Activated CD8-positive, alpha-beta memory T cell treated with anti-CD3 and anti-CD28 coated beads, Interleukin-2, amount 50 U/mL, for 4 hours (primary cell): ENCODE measurements at places on chromosomes 4 and X.

DNA sequence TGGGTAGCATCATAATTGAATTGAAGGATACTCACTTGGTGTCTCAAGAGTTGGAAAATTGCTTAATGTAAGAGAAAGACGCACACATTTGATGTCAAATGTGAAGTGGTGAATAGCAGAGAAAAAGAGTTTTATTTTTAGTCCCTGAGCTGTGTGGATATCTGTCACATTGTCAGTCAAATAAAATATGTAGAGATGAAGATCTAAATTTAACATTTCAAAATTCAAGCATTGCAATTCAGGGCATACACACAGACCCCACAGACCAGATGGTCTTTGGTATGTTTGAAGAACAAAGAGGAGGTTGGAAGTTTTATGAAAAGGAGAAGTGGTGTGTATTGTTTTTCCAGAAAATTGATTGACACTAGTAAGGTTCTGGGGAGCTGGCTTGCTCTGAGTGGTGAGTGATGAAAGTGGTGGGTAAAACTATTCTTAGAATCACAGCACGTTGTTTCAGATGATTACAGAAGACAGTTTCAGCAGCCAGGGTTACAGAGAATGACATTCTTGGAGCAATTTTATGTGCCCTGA lies 44.9 kb upstream of the BBS12 start:
- DNase-seq = no peak

- no peak for DNase-seq
These were observed 19.1 kb downstream of the NAA11 start for GRCh38 chr4:79306795-79307194.

DNA sequence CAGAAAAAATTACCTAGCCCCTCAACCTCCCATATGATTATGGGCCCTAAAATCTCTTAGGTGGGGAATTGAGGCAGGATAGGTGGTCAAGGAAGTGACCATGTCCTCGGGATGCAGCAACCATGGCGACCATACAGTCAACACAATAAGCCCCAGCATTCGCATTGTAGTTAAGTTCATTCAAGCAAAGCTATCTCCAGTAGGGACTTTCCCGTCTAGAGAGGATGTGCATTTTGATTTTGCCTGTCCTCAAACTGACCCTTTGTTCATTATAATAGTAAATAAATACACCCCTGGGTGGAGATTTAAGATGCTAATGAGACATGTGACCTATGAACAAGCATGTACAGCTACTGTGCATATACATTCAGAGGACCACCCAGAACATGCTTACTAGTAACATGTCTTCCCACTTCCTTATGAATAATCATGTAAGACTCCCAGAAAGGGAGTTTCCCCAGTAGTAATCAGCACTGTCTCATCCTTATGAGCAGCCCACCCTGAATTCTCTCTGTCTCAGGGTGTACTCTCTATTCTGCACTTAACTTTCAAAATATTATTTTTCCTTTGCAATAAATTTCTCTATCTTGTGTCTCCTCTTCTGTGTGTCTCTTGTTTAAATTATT lies 74.3 kb downstream of the NUDT11 start:
- no peak for DNase-seq

GRCh38 chrX:19237901-19238300 lies 105.8 kb upstream of the PDHA1 start:
- DNase-seq = no peak

GRCh38 chrX:106139048-106139447 lies 29.1 kb upstream of the PWWP3B start:
- no peak for DNase-seq

DNA sequence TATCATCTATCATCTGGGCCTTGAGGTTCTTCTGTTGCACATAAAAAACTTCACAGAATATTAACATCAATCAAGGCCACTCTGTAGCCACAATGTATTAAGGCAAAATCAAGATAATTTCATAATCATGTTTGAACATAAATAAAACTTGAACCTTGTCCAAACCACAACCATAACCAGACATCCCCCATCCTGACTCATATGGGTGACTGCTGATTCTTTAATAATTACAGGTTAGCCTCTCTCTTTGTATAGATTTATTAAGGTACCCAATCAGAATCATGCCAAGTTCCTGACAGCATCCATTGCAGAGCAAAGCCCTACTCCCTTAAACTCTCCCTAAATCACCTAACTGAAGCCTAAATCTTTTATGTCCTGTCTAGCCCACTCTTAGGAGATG lies 16.7 kb upstream of the AREG start:
- no peak for DNase-seq

GRCh38 chr4:10139518-10139917 lies 22.9 kb upstream of the WDR1 start:
- DNase-seq = no peak

DNA sequence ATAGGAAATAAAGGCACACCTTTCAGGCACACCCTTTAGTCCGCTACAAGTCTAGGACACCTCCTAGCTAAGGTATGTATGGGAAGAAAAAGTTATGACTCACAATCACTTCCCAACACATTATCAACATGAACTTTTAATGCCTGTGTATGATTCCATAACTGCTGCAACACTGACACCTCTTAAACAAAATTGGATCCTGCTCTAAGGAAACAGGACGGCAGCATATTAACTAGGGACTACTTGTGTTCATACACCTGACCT lies 2.4 kb upstream of the PPP3CA start:
- no peak for DNase-seq

- no peak for DNase-seq
These were observed 108.4 kb downstream of the KLHL8 start for GRCh38 chr4:87112063-87112462.

DNA sequence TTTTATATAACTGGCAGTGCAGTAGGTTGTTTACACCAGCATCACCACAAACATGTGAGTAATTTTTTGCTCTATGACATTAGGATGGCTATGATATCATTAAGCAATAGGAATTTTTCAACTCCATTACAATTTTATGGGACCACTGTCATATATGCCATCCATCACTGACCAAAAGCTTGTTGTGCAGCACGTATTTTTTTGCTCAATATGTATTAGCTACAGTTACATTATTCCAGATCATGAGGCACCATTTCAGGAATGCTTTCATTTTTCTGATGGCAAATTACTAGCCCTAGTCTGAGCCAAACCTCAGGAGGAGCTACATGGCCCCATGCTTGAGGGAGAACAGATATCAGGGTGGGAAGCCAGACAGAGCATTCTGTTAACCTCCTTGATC lies 56.8 kb upstream of the DCLK2 start:
- DNase-seq = no peak

DNA sequence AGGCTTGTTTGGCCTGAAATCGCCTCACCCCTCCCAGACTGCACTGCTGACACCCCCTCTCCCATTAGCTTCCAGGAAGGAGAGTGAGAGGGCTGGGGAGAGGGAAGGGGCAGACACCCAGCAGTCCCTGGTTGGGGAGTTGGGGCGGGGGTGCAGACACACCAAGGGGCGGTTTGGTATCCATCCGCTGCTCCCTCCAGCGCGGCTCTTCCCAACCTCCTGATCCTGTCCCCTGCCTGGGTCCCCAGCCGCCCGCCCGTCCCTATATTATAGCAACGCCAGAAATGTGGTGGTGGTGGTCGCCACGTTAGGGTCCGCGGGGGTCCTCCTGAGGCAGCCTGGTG lies 24.9 kb downstream of the GPRASP3 start:
- no peak for DNase-seq

DNA sequence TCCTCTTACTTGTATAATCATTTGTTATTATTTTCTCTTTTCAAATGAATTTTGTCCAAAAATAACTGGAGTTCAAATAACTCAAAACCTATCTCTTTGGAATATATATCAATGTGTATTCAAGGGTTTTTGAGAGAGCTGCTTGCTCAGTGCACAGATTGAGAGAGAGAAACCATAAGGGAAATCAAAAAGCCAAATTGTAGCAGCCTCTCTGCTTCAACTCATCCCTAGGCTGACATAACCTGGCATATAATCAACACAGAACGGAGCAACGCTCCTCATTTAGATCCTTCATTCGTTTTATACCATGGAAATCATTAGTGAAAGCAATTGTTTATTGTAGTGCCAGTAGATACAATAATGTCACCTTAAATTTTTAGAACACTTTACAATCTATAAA lies 1.8 kb upstream of the GPM6A start:
- DNase-seq = no peak

GRCh38 chr4:143411527-143412419 lies 75.1 kb downstream of the GAB1 start:
- DNase-seq = no peak

GRCh38 chr4:176334066-176334465 lies 14.3 kb downstream of the SPCS3 start:
- DNase-seq = no peak

DNA sequence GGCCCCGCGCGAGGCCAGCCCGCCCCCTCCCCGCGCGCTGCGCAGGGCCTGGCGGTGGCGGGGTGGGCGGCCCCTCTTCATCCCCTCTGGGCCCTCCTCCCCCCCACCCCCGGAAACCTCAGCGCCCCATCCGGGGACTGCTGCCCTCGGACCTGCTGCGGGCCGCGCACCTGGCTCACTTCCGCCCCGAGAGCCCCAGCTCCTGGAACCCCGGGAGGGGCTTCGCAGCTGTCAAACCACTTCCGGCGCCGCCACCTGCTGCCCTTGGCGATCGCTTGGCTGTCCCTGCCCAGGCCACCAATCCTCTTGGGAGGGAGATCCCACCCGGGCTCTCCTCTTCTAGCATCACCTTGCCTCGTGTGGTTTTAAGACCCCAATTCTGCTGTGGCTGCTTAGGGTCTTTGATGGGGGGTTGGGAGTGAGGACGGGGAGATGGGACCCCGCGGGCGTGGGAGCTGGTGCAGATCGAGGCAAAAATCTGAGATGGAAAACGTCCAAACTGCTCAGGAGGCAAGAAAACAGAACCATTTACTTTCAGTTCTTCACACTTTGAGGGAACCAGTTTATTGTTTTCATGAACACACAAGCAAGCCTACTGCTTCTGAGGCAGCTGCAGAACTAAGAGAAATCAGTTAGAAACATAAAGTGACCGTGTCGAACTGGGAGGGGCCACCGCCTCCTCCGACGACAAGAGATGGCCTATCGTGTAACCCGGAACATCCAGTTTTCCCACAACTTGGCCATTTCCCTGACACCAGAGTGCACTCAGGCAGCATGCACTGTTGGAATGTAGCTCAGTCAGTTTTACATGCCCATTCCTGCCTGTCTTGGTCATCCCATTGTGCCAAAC lies 754 bp downstream of the MTMR1 start:
- peak; percentile 59 for DNase-seq

GRCh38 chr4:11904846-11905739 lies 476.4 kb upstream of the HS3ST1 start:
- no peak for DNase-seq

GRCh38 chr4:150974750-150975149 lies 40.3 kb downstream of the LRBA start:
- no peak for DNase-seq

DNA sequence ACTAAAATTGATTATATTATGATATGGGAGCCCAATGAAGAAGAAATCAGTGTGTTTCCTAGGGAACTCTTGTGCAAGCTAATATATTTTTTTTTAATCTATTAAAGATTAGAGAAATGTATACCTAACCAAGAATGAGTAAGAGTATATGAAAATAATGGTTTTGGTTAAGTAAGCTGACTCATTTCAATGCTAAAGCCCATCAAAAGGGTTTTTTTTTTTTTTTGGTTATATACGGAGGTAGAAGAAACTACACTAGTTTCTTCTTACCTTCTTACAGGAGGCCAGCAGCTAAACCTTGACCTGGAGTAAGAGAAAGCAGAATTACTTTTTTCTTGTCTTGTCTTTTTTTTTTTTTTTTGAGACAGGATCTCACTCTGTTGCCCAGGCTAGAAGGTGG lies 27.5 kb downstream of the RUFY3 start:
- DNase-seq = no peak

GRCh38 chrX:103520386-103520785 lies 1.1 kb upstream of the RAB40A start:
- DNase-seq = no peak

- DNase-seq = no peak
These were observed 11.6 kb downstream of the ZNF827 start for GRCh38 chr4:145927030-145927429.

DNA sequence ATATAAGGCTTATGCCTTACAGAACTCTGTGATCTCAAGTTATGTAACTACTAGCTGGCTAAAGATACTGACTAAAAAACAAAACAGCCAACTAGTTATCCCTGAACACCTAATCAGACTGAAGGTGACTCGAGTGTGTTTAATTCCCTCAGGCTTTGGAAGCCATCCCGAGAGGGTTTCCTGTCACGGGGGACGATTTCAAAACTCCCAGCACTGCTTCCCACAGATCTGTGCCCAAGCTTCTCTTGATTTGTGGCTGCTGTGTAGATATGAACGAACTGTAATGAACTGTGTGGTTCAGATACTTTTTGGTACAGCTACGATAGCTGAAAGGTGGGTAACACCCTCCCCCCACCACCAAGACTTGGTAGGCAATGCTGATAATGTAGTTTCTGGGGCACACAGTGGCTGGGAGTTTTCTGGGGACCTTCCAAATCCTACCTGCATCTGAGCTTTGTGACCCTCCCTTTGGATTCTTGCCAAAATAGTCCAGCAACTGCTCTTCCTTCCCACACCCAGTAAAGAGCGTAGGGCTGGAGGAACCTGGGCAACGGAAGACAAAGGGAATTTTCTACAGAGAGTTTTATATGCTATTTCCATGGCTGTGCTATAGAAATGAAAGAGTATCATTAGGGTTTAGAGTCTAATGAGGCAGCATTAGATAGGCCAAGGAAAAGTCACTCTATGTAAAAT lies 148.8 kb downstream of the MGST2 start:
- no peak for DNase-seq
